NAMALWA (cell line): ENCODE measurements at places on chromosomes 16 and 17.

GRCh38 chr17:76125391-76125675, 15.7 kb downstream of the FOXJ1 start:
- no peak for DNase-seq

GRCh38 chr17:42202696-42203095, 8.4 kb upstream of the GHDC start:
- no peak for DNase-seq

DNA sequence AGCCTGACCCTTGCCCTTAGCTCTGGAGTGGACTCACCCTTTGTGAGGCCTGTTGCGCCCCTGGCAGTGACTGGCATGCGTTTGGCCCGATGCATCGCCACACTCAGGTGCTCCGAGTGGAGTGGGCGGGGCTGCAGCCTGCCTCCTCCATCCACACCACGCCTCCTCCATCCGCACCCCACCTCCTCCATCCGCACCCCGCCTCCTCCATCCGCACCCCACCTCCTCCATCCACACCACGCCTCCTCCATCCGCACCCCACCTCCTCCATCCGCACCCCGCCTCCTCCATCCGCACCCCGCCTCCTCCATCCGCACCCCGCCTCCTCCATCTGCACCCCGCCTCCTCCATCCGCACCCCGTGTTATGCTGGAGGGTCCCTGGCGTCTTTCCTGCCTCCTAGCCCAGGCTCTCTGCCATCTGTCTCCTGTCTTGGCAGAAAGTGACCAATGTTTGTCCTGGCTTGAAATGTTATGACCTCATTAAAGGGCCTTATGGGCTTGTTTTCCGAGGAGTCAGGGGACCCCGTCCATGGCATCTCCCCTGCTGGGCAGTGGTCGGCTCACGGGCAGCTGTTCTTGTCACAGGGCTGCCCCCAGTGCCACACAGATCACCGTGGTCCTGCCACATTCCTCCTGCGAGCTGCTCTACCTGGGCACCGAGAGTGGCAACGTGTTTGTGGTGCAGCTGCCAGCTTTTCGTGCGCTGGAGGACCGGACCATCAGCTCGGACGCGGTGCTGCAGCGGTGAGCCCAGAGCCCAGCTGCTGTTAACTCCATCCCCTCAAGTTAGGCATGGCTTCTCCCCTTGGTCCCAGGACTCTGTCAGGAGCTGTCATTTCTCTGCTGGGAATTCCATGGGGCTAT, 28.7 kb upstream of the MYO15B start:
- DNase-seq, result no peak

GRCh38 chr16:17585449-17586074, 114.8 kb upstream of the XYLT1 start:
- DNase-seq, result peak; percentile 8

- DNase-seq, result no peak
Observed at GRCh38 chr16:25988084-25988483, 296.3 kb downstream of the HS3ST4 start.
